ENCODE measurements at places on chromosomes 13 and 19.

GRCh38 chr19:49875857-49876421 lies 1.2 kb downstream of the AKT1S1 start:
- DNase-seq, result no peak

DNA sequence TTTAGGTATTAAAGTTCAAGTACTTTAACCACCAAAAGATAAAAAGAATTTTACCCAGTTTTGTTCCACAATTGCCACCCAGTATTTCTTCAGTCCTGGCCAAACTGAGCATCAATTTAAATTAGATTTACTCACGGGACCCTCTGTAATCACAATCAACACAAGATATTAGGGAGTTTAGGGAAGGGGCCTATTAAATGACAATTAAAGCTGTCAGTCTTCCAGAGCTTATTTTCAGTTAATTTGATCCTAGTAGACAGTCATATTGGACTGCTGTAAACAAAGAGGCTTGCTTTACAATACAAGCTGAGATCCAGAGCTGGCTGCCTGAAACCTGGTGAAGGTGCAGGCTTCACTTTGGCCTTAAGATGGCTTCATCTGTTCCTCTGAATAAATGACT lies 321.2 kb upstream of the NBEA start:
- no peak for DNase-seq

GRCh38 chr19:6452223-6452614 lies 7.4 kb downstream of the SLC25A23 start:
- DNase-seq, result no peak

GRCh38 chr19:42468273-42468796 lies 25.6 kb upstream of the CXCL17 start:
- DNase-seq, result no peak

GRCh38 chr19:42206871-42207755 lies 10.4 kb downstream of the DEDD2 start:
- no peak for DNase-seq

- DNase-seq, result no peak
These were observed 29.0 kb downstream of the CCDC8 start for GRCh38 chr19:46384396-46384795.

DNA sequence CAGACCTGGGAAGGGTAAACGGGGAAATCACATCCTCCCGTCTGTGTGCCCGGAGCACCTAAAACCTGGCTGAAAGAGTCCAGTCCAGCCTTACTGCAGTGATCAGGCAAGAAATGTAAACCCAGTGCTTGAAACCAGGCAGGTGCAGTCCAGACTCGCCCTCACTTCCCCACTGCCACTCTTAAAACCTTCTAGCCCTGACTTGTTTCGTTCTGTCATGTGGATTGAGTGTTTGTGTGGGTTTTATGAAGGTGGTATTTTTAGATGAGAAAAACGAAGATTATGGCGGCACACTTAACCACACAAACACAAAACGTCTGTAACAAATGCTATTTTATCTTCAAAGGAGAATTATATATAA lies 839 bp upstream of the CKAP2 start:
- DNase-seq, result no peak

- DNase-seq, result no peak
These were observed 90.3 kb downstream of the IER2 start for GRCh38 chr19:13240312-13241022.

- DNase-seq, result no peak
These were observed 11.2 kb upstream of the AKAP8 start for GRCh38 chr19:15390814-15391213.

- no peak for DNase-seq
These were observed 439.1 kb upstream of the ZNF507 start for GRCh38 chr19:31906111-31906871.

DNA sequence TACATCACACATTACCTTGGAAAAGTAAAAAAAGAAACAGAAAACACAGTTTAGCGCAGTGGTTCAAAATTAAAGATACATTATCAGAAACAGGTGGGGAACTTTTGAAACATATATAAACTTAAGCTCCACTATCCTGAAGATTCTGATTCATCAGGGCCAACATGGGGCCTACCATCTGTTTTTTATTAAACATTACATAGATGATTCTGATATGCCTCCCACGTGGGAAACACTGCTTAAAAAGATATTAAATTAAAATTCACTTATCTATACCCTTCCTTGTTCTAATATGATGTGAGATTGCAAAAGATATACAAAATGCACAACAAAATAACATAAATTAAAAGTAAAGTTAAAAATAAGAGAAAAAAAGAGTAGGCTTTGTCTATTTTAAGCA lies 125.0 kb downstream of the VWA8 start:
- no peak for DNase-seq

DNA sequence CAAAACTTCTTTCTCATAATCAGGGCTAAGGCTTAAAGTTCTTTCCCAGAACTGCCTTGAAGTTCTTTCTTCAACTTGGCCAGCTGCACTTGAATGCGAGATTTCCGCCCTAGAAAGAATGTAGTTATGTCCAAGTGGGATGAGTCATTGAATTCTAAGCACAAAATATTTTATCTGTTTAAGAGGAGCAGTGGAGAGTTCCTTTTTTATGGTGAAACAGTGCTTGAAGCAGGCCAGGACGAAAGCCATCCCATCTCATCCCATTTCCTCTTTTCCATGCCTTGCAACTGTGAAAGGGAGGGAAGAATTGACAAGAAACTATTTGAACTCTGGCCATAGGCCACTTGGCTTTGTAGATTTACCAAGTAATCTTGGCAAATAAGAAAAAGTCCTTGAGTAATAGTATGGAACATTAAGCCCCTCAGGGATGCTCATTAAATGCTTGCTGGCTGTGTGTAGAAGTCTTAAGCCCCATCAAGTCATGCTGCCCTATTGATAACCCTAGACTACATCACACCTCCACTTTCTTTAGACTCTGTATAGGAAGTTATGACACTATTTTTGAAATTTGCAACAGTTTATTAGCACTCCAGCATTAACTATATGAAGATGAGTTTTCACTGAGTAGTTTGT lies 174.5 kb downstream of the KCTD12 start:
- no peak for DNase-seq

- DNase-seq, result no peak
These were observed 12.2 kb upstream of the C19orf33 start for GRCh38 chr19:38291855-38292254.

GRCh38 chr19:43354305-43354627 lies 780 bp downstream of the CD177 start:
- DNase-seq, result no peak

GRCh38 chr13:33326723-33327122 lies 41.2 kb upstream of the STARD13 start:
- DNase-seq, result no peak

DNA sequence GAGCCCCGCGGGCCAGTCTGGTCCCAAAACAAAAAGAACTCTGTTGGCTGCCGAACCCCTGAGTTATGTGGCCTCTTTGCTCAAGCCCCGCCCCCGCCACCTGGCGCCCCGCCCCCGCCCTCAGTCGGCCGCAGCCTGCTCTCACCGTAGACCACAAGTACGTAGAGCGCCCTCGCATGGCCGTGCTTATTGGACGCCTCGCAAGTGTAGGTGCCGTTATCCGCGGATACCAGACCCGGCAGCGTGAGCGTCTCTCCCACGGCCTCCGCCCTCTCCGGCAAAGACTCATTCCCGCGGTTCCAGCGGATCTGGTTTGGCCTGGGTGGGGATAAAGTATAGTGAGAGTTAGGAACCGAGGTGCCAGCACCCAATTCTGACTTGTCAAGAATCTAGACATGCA lies 5.5 kb upstream of the ZNF428 start:
- peak; percentile 75 for DNase-seq

DNA sequence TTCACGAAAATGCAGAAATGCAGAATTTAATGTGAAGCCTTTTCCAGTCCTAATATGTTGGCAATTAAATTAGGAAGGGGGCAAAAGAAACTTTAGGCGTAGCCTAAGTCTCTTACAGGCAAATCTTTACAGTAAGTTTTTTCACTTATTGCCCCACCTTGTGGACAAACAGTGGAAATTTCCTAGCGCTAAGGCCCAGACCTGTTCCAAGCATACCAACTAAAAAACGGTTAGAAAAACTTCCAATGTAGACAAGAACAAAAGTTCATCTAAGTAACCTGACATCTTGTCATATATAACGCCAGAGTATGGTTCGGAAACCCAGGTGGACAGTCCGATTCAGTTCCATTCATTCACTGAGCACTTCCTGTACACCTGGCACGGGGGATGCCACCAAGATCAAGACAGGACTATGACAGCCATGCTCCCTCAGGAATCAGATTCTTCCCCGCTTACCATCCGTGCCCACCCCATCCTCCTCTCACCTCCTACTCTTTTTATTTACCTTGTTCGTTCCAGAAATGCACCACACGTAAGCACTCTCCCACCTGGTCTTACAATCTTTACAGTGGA lies 4.9 kb downstream of the ZAR1L start:
- DNase-seq, result no peak

DNA sequence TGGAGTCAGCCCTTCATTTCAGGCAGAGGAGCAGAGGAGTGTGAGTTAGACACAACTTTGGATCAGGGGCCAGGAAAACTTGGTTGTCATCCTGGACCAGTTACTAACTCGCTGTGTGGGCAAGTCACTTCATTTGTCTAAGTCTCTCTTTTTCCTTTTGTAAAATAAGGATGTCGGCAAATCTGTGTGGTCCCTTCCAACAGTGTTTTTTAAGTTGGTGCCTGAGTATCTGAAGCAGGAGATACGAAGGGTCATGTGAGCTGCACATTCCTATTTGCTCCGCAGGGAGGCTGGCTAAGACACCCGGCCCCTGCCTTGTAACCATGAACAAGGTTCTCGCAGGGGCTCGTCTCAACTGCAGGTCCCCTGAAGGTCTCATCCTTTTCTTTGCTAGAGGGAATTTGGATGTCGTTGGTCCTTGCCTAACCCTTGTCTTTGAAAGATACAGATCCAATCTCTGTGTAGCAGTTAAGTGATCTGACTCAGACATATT lies 64.3 kb downstream of the LRCH1 start:
- no peak for DNase-seq

DNA sequence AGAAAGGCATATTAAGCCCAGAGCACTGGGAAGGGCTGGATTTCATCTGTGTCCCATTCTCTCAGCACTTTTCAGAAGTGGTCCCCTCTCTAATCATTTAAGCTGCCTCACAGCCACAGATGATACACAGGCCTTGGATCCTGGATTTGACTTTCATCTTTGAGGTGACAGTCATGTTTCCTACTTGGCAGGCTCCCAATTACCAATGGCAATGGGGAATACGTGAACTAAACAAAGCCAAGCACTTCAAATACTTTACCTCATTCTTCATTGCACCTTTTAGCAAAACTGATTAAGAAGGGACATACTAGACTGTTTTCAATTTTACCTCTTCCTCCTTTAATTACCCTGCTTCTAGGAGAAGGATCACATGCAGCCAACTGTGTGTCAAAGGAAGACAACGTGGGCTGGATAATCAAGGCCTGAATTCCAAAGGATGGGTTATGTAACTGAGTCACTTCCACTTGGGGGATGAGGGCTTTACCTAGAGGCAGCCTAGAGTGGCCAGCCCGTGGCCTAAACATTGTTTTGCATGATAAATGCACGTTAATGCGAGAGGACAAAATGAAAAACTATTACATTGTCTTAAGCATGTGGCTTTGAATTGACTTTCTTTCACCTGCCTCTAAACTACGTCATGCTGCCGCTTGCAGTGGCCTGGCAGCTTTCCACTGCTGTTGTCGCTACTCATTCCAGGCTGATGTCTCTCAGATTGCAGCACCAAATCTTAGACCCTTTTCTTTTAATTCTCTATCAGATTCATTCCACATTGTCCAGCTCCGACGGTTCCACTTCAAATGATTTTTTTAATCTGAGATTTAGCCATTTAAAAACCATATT lies 95.0 kb downstream of the KCTD12 start:
- DNase-seq, result no peak

- DNase-seq, result no peak
These were observed 25.7 kb upstream of the TPP2 start for GRCh38 chr13:102571075-102571474.

GRCh38 chr13:30404207-30404606 lies 18.1 kb upstream of the UBE2L5 start:
- no peak for DNase-seq

GRCh38 chr13:114128624-114129522 lies 3.5 kb downstream of the RASA3 start:
- DNase-seq, result peak; percentile 83

DNA sequence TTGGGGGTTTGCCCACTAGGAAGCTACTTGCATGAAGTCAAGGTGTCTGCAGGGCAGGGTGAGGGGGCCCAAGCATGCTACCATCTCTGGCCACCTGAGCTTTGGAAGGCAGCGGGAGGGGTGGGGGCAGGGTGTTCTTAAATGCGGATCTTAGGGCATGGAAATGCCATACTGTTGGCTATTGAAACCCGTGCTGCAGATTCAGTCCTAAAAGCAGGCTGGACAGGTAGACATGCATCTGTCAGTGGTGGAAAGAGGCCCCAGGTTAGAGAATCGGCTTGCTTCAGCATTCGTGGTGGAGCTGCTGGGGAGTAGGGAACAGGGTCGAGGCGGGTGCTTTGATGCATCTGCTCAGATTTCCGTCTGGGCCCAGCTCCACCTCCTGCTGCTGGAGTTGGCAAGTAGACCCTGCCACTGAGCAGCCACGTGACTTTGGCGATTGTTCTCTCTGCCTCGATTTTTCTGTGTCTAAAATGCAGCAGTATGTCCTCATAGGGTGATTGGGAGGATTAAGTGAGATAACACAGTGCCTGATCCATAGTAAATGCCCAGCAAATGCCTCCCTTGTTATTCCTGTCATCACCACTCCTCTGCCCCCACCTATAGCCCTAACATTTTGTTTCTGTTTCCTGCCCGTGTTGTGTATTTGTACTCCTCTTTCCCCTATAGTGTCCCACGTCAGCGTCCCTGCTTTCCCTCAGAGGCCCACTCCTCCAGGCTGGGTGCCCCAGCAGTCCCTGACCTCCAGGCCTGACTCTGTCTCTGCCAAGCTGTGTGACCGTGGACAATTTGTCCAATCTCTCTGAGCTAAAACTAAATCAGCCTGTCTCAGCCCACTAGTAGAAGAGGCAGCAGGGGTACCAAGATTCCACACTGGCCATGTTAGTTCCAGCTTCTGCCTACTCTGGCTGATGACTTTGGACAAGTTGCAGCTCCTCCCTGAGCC lies 5.8 kb downstream of the PPP1R37 start:
- DNase-seq, result no peak

DNA sequence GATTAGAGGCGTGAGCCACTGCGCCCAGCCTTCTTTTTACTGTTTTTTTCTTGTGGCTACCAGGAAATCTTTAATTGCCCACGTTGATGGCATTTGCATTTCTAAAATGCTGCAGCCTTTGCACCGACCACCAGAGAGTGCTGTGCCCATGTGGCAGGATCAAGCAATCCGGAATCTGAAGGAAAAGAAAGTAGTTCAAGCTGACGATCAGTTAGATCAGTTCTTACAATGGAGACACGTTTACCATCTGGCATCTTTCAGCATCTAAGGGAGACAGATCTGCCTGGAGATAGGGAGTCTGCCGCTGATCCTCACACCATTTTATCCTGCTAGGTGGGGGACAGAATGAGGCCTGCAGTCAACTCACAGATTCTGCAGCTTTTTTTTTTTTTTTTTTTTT lies 19.9 kb downstream of the TINCR start:
- no peak for DNase-seq

DNA sequence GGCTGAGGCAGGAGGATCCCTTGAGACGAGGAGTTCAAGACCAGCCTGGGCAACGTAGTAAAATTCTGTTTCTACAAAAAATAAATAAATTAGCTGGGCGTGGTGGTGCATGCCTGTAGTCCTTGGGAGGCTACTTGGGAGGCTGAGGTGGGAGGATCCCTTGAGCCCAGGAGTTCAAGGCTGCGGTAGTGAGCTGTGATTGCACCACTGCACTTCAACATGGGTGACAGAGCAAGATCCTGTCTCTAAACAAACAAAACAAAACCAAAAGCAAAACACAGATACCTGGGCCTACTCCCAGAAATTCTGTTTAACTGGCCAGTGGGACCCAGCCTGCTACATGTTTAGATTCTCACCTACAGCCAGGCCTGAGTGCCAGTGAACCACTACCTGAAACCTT lies 74.6 kb upstream of the MEDAG start:
- DNase-seq, result no peak
